ENCODE measurements at places on chromosomes 5 and 9.

- no peak for DNase-seq
These were observed 12.1 kb upstream of the NCS1 start for GRCh38 chr9:130159915-130160670.

GRCh38 chr9:77953590-77953989, 78.0 kb downstream of the GNAQ start:
- no peak for DNase-seq

GRCh38 chr5:173752653-173753052, 135.5 kb upstream of the CPEB4 start:
- no peak for DNase-seq

GRCh38 chr9:34985311-34985899, 4.1 kb upstream of the DNAJB5 start:
- DNase-seq, result peak; percentile 75

- peak; percentile 60 for DNase-seq
These were observed 4.6 kb downstream of the ZNF622 start for GRCh38 chr5:16461026-16461425.

- no peak for DNase-seq
These were observed 96.0 kb downstream of the SLIT3 start for GRCh38 chr5:169204788-169205400.

DNA sequence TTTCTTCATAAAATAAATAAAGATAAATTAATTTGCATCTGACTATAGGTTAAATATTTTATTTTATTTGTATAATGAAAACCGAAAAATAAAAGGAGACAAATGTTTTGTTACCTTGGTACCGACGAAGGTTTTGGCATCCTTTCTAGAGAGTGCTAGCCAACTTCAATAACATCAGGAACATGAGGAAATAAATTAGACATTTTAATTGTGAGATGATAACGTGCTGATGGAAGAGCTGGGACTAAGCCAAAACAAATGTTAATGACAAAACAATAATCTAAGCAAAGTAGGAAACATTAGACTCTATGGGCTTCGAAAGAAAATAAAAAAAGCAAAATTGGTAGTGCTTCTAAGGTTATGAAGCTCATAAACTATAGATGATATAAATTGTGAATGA, 201.0 kb downstream of the IRX2 start:
- DNase-seq, result no peak

DNA sequence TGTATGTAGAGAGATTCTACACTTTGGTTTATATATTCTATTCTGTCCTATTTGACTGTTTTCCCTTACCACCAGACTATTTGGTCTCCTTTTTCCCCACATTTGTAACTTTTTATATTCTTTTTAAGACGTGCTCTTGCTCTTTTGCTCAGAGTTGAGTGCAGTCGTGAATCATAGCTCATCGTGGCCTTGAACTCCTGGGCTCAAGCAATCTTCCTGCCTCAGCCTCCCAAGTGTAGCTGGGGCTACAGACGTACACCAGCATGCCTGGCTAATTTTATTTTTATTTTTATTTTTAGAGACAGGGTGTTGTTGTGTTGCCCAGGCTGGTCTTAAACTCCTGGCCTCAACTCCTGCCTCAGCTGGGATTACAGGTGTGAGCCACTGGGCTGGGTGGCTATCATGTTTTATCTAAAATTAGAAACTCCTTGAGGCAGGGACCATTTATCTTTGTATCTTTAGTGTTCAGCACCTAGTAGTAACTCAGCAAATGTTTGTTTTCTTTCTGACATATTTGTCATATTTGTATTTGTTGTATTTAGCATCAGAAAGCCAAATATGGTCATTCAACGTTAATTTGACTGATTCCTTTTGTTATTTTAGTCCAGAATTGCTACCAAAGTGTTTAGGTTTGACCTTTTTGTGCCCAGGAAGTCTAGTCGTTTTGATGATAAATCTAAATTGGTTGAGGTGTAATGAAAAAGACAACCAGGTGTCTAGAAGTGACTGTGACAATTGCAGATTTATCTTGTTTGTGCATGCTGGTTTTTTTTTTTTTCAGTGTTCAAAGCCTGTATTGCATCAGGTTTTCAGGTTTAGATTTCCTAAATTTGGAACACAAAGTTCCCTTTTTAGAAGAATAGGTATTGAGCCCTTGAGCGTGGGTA, 44.3 kb downstream of the ERBIN start:
- no peak for DNase-seq

DNA sequence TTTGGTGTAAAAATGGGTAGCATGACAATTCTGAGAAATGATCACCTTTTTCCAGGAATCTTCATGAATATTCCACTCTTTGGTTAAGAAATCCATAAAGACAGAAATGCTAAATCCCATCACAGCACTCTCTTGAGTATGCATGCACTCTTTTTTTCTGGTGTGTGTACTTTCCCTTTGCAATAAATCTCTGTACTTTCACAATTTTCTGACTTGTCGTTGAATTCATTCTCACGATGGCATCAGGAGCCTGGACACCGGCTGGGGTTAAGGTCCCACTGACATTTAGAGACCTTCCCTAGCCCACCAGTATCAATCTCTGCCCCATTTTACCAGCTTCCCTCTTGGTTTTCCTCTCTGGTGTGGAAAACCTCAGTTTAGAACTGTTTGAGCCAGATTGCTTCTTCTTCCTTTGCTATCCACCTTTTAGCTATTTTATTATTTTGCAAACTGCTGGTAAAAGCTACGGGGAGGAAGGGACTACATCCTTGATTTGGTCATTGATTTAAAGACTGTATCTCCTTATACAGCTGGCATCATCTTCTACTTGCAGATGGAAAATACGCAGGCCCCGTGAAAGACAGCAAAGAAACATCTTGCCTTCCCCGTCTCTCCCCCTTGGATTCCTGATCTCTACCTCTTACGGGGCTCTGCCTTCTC, 59.9 kb upstream of the ZFR start:
- peak; percentile 16 for DNase-seq

GRCh38 chr5:114120166-114120565, 241.7 kb upstream of the KCNN2 start:
- no peak for DNase-seq

GRCh38 chr9:8772302-8772701, 972.7 kb upstream of the DMAC1 start:
- no peak for DNase-seq

- DNase-seq, result no peak
These were observed 292.4 kb upstream of the ACO1 start for GRCh38 chr9:32092031-32092430.

DNA sequence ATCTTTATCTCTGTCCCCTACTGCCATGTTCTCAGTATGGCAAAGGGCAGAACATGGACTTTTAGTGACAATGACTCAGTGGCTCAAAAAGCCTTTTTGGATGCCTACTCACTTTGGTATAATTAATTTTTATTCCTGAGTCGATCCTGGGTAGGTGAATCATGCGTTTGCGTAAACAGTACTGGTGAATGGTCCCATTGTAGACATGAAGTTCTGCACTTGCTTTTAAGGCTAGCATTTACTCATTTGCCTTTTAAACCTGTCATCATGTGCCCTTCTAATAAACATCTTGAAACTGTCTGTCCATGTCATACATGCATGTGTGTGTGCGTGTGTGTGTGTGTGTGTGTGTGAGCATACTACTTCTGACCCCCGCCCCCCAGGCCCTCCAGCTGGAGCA, 223.0 kb downstream of the AUH start:
- DNase-seq, result peak; percentile 51

DNA sequence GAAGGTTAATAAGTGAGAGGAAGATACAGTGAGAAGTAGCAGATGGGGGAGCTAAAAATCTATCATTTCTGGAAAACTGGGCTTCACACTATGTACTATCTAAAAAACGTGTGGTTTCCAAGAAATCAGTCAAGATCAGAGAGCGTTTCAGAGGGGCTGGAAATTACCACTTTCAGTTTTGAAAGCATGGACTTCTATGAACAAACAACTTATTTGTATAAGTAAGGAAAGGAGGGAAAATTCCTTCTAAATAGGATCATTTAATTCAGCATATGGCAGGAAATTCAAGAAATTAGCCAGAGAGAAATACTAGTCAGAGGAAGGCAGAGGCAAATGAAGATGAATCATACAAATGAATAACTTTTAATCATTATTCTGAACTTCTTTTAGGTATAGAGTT, 11.3 kb downstream of the TNC start:
- no peak for DNase-seq

- DNase-seq, result no peak
These were observed 10.2 kb downstream of the MVB12B start for GRCh38 chr9:126336736-126337325.
